ENCODE measurements at places on chromosomes 5 and 9. TPM values are rescaled to one million over a fixed set of nuclear protein-coding genes. Genes with fewer than 3 reads are reported as not detected.

Gene FAM169A
- 13.8 TPM for total RNA-seq

Gene EQTN
- not detected for total RNA-seq

Gene BNIP1
- total RNA-seq, result 27.1 TPM

Gene SLC6A3
- not detected for total RNA-seq

Gene MOB3B
- 0.51 TPM for total RNA-seq
